ENCODE measurements at places on chromosomes 16 and 17. TPM values are rescaled to one million over a fixed set of nuclear protein-coding genes. Genes with fewer than 3 reads are reported as not detected.

The PDILT gene
- total RNA-seq: not detected

The KRTAP3-2 gene
- total RNA-seq: not detected

The TBC1D3E gene
- total RNA-seq: not detected

The CBFA2T3 gene
- not detected for total RNA-seq

The SPATA2L gene
- 7.4 TPM for total RNA-seq

The TBC1D28 gene
- total RNA-seq: not detected

The KRTAP3-1 gene
- total RNA-seq: not detected

The RHBDF1 gene
- 55.1 TPM for total RNA-seq

The PPY gene
- not detected for total RNA-seq

The NLRC3 gene
- total RNA-seq: 3.4 TPM

The TBX6 gene
- total RNA-seq: 0.60 TPM

The PSMC3IP gene
- 20.8 TPM for total RNA-seq

The NPIPB6 gene
- total RNA-seq: 5.0 TPM

The OR1F1 gene
- total RNA-seq: not detected

The TPSAB1 gene
- not detected for total RNA-seq

The FAHD1 gene
- 27.9 TPM for total RNA-seq

The PPL gene
- 0.20 TPM for total RNA-seq

The JPH3 gene
- 0.09 TPM for total RNA-seq

The KRTAP2-3 gene
- not detected for total RNA-seq

The KIF19 gene
- total RNA-seq: 0.84 TPM

The CDH11 gene
- total RNA-seq: 14.9 TPM

The FOXF1 gene
- 1.1 TPM for total RNA-seq

The C17orf58 gene
- total RNA-seq: 24.5 TPM

The MMP2 gene
- 768 TPM for total RNA-seq
